ENCODE measurements at places on chromosomes 2 and 18.

- no peak overlapping the region for H3K4me3 ChIP-seq
- H3K4me1 ChIP-seq: peaks cover 97% of the 10 kb centered on the region
- H3K27me3 ChIP-seq: no peaks in the 10 kb centered on the region
- no peaks in the 10 kb centered on the region for H3K36me3 ChIP-seq
- peak overlapping the region; percentile 43 for H3K27ac ChIP-seq
- peak; percentile 50 for DNase-seq
Observed at GRCh38 chr2:161166538-161167409, 6.5 kb downstream of the TANK start.

- no peaks in the 10 kb centered on the region for H3K4me1 ChIP-seq
- H3K27ac ChIP-seq: no peak overlapping the region
- DNase-seq: no peak
- no peaks in the 10 kb centered on the region for H3K27me3 ChIP-seq
Observed at GRCh38 chr2:32484937-32485336, 128.1 kb downstream of the BIRC6 start.

DNA sequence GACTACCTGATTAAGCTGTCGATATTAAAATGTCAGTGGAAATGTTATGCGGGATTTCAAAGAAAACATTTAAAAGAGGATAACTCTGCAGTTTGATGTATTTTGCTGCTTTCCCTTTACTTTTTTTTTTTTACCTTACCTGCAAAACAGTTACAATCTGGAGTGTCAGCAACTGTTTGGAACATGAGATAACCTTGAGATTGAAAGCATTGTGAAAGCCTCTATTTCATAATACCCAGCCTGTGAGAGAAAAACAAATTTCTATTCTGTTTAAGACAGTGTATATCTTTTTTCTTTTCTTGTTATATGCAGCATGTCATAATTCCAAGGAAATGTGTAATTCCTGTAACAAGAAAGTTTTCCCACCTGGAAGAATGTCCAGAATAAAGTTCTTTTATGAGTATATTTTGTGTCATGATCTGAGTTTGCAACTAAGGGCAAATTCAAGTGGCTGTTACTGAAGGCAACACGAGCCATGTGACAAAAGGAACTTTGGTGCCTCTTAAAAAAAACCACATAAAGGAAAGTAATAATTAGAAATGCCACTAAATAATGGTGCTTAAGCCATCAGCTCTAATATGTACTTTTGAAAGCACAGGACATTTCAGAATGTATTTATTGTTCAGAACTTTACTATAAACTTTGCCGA, 297.0 kb upstream of the DSEL start:
- H3K4me3 ChIP-seq: no peak overlapping the region
- no peak for DNase-seq
- H3K27me3 ChIP-seq: no peaks in the 10 kb centered on the region
- H3K36me3 ChIP-seq: no peaks in the 10 kb centered on the region

GRCh38 chr2:238082827-238083226, 17.3 kb upstream of the ESPNL start:
- peaks cover 25% of the 10 kb centered on the region for H3K36me3 ChIP-seq
- no peak overlapping the region for H3K27ac ChIP-seq
- no peak for DNase-seq
- no peaks in the 10 kb centered on the region for H3K27me3 ChIP-seq
- H3K4me1 ChIP-seq: no peaks in the 10 kb centered on the region
- no peak overlapping the region for H3K4me3 ChIP-seq

GRCh38 chr2:43429369-43429768, 166.5 kb downstream of the THADA start:
- no peaks in the 10 kb centered on the region for H3K27me3 ChIP-seq
- DNase-seq: no peak
- no peak overlapping the region for H3K27ac ChIP-seq
- peaks cover 30% of the 10 kb centered on the region for H3K4me1 ChIP-seq

DNA sequence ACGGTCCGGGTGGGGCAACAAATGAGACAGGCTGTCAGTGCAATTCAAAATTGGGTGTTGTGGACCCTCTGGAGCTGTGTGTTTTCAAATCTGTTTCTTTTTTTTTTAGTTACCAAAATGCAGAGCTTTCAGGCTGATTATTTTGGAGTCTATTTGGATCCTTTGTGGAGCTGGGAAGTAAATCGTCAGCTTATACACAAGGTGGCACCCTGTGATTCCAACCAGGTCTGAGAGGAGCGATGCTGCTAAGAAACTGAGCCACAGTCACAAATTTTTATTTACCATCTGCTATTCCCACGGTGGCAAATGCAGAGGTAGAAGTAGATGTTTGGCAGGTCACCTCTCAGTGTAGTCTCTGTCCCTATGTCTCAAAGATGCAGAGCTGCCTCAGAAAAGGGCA, 3.8 kb upstream of the EPC2 start:
- DNase-seq: no peak
- H3K27ac ChIP-seq: no peak overlapping the region
- H3K4me1 ChIP-seq: peaks cover 13% of the 10 kb centered on the region
- H3K36me3 ChIP-seq: no peaks in the 10 kb centered on the region

- DNase-seq: no peak
- no peaks in the 10 kb centered on the region for H3K4me1 ChIP-seq
- no peaks in the 10 kb centered on the region for H3K27me3 ChIP-seq
Observed at GRCh38 chr2:55118643-55119083, 68.4 kb upstream of the RTN4 start.

DNA sequence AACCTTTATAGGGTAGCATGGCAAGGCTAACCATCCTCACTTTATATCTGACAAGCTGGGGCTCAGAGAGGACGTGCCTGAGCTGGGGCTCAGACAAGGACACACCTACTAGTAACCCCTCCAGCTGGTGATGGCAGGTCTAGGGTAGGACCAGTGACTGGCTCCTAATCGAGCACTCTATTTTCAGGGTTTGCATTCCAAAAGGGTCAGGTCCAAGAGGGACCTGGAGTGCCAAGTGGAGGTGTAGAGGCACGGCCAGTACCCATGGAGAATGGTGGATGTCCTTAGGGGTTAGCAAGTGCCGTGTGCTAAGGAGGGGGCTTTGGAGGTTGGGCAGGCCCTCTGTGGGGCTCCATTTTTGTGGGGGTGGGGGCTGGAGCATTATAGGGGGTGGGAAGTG, 1.2 kb upstream of the DES start:
- DNase-seq: no peak
- H3K36me3 ChIP-seq: no peaks in the 10 kb centered on the region
- H3K4me1 ChIP-seq: no peaks in the 10 kb centered on the region
- H3K27ac ChIP-seq: no peak overlapping the region
- H3K4me3 ChIP-seq: no peak overlapping the region

DNA sequence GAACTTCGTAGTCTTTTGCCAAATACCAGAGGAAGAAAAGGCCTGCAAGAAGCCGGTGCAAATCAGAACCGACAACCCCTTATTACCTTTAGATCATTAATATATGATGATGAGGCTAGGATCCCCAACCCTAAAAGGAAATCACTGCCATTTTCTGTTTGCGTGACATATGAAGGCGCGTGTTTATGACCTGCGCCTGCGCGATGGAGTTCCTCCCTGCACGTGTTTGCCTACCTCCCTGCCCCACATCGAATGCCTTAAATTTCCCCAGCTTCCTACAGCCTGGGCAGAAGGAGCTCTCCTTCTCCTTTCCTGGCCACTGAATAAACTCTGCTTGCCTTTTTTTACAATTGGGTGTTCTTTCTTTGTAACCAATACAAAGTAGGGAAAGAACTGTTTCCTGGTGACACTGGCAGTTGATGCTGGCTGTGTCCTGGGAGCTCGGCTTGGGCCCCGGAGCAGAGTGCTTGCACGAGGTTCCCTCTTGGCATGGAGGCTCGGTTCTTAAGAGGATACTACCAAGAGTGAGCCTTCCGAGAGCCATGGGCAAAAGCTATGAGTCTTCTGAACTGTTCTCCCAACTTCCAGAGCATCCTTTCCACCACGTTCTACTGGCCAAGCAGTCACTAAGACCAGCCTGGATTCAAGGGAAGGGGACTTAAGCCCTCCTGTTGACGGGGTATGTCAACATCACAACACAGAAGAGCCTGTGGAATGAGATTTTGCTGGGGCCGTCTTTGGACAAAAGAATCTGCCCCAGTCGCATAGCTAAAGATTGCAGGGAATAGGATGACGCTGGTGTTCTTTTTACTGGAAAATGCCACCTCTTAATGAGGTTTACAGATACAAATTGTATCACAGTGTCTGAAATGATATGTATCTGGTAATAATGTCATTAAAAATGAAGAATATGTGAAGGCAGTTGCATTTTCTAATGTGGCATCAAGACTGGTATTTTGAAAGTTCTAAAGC, 179.8 kb downstream of the SH3BP4 start:
- H3K4me1 ChIP-seq: peaks cover 3% of the 10 kb centered on the region
- H3K4me3 ChIP-seq: no peak overlapping the region
- H3K27me3 ChIP-seq: peaks cover 11% of the 10 kb centered on the region
- H3K27ac ChIP-seq: no peak overlapping the region
- no peak for DNase-seq

GRCh38 chr2:72148837-72149555, 1.3 kb upstream of the CYP26B1 start:
- DNase-seq: no peak
- H3K27ac ChIP-seq: no peak overlapping the region
- peaks cover 33% of the 10 kb centered on the region for H3K27me3 ChIP-seq
- no peaks in the 10 kb centered on the region for H3K36me3 ChIP-seq
- H3K4me1 ChIP-seq: peaks cover 41% of the 10 kb centered on the region
- peak overlapping the region; percentile 24 for H3K4me3 ChIP-seq

GRCh38 chr2:222290401-222290735, 8.4 kb downstream of the PAX3 start:
- no peak overlapping the region for H3K4me3 ChIP-seq
- peaks cover 7% of the 10 kb centered on the region for H3K4me1 ChIP-seq
- no peaks in the 10 kb centered on the region for H3K36me3 ChIP-seq
- DNase-seq: no peak

- H3K27me3 ChIP-seq: no peaks in the 10 kb centered on the region
- H3K4me3 ChIP-seq: no peak overlapping the region
- no peaks in the 10 kb centered on the region for H3K36me3 ChIP-seq
- DNase-seq: no peak
Observed at GRCh38 chr2:81087646-81088045, 783.1 kb upstream of the LRRTM1 start.

GRCh38 chr2:190181123-190181669, 118.7 kb upstream of the MSTN start:
- no peaks in the 10 kb centered on the region for H3K36me3 ChIP-seq
- H3K27me3 ChIP-seq: peaks cover 5% of the 10 kb centered on the region
- H3K4me1 ChIP-seq: no peaks in the 10 kb centered on the region
- no peak for DNase-seq

DNA sequence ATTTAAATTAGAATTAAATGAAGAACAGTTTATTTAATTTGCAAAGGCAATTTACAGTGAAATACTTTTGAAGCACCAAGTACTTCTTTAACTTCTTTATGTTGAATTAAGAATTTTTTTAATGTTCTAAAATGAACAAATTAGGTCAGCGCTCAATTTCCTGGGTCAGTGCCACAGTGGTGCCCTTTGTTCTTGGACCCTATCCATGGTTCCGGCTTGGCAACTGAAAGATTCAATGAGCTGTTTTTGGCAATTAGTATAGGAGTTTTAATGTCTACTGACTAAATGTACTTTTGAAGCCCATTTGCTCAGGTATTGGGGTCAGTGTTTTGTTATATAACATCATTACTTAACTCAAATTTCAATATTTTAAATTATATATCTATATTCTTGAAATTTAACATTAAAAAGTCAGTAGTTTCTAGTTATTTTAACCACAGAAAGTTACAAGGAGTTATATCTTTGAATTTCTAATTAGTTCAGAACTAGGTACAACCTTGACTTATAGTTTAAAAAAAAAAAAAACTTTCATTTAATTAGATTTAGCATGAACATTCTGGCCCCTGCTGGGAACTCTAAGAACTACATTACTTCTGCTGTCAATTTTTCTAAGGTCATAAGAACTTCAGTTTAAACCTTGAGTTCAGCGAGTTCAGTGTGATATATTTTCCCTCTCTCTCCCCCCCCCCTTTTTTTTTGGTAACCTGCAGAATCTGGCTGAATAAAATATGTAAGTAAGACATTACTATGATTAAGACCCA, 7.6 kb upstream of the MSTN start:
- no peaks in the 10 kb centered on the region for H3K4me1 ChIP-seq
- peak; percentile 35 for DNase-seq
- no peaks in the 10 kb centered on the region for H3K27me3 ChIP-seq
- no peak overlapping the region for H3K4me3 ChIP-seq

DNA sequence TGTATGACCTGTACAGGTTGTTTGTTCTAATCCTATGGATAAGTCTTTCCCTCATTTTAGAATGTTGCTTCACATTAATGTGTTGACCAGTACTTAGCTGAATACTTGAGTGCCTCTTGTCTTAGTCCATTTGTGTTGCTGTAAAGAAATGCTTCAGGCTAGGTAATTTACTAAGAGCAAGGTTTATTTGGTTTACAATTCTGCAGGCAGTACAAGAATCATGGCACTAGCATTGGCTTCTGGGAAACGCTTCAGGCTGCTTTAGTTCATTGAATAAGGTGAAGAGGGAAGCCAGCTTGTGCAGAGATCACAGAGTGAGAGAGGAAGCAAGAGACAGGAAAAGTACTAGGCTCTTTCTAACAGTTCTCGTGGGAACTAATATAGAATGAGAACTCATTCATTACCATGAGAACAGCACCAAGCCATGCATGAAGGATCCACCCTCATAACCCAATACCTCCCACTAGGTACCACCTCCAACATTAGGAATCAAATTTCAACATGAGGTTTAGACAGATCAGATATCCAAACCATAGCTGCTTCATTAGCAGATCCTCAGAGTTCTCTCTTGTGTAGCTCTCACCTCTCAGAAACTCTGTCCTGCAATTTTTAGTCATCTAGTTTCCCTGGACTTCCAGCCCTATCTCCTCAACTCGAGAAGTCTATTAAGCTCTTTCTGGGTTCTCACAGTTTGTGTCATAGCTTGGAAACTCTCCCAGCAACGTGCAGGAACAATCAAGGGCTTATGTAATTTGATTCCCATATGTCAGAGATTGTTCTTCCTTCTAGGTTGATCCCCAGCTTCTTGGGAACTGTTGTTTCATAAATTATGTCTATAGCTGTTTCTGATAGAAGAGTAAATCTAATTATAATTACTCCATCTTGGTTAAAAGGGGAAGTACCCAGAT, 2082.3 kb upstream of the CELF4 start:
- no peak overlapping the region for H3K27ac ChIP-seq
- H3K27me3 ChIP-seq: no peaks in the 10 kb centered on the region
- H3K4me3 ChIP-seq: no peak overlapping the region
- no peak for DNase-seq
- no peaks in the 10 kb centered on the region for H3K36me3 ChIP-seq

GRCh38 chr2:18312818-18313217, 247.6 kb downstream of the RDH14 start:
- H3K27ac ChIP-seq: no peak overlapping the region
- no peak overlapping the region for H3K4me3 ChIP-seq
- no peaks in the 10 kb centered on the region for H3K4me1 ChIP-seq
- no peaks in the 10 kb centered on the region for H3K36me3 ChIP-seq
- no peak for DNase-seq

- peak overlapping the region; percentile 55 for H3K4me3 ChIP-seq
- no peak for DNase-seq
- no peaks in the 10 kb centered on the region for H3K27me3 ChIP-seq
- no peaks in the 10 kb centered on the region for H3K36me3 ChIP-seq
- peak overlapping the region; percentile 64 for H3K27ac ChIP-seq
Observed at GRCh38 chr18:80109676-80110078, 615 bp downstream of the ADNP2 start.

Data from CD4-positive, alpha-beta memory T cell (primary cell).